ENCODE measurements at places on chromosomes 4 and X.
A peak's percentile ranks its signal among the peaks of the same experiment; 100 is the strongest.

GRCh38 chr4:65865489-65865888 is 195.2 kb upstream of the EPHA5 start:
- DNase-seq = no peak

DNA sequence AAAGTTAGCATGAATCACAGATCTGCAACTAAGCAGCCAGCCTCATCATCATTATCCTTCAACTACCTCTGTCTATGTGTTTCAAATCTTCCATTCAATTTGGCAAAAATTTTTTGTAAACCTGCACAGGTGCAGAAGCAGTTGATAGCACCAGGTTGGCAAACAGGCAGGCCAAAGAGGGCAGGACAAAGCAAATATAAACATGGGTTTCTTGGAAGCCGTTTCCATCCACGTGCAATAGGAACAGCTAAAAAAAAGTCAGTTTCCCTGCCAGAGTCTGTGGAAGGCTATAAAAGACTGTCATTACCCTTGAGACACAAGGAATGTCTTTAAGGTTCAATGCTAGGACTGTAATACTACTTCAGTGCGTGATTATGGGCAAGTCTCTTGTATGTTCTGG is 253.2 kb downstream of the PDHA2 start:
- no peak for DNase-seq

GRCh38 chr4:89708903-89709421 is 128.0 kb downstream of the SNCA start:
- DNase-seq = peak; percentile 1

DNA sequence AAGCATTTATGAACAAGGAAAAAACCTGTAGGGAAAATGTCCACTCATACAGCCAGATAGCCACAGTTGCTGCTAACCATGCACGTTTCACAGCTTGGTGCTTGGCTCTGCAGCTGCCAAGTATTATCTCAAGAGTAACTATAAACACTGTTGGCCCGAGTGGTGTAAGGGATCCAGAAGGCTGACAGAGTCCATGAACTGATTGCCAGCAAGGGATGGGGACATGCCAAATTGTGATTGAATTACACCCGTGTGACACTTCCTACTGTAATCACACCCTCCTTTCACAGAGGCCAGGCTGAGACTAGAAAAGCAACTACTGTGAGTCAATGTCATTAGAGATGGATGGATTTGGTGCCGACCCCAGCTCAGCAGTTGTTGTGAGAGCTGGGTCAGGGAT is 223.9 kb upstream of the ANKRD50 start:
- DNase-seq = no peak

GRCh38 chr4:125704726-125705125 is 390.0 kb downstream of the FAT4 start:
- DNase-seq = no peak

DNA sequence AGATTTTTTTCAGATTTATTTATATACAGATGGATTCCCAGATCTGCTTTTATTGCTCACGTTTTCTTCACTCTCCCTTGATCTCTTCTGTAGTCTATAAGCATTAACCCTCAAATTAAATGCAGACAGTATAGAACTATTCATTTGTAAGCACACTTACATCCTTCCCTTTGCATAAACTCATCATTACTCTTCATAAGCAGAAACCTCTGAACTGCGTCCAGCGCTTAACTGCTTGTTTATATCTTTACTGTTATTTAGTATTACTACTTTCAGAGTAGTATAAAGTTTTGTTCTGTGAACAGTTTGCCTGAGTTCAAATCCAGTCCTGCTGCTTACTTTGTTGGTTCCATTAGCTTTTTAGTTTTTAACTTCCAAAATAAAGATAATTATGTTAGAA is 132.9 kb downstream of the STIM2 start:
- no peak for DNase-seq

GRCh38 chrX:13742397-13743176 is 8.0 kb downstream of the OFD1 start:
- DNase-seq = peak; percentile 12

- no peak for DNase-seq
Measured at GRCh38 chrX:13845721-13846378, 29.0 kb upstream of the GPM6B start.

- DNase-seq = no peak
Measured at GRCh38 chrX:39484159-39485068, 613.3 kb downstream of the BCOR start.

DNA sequence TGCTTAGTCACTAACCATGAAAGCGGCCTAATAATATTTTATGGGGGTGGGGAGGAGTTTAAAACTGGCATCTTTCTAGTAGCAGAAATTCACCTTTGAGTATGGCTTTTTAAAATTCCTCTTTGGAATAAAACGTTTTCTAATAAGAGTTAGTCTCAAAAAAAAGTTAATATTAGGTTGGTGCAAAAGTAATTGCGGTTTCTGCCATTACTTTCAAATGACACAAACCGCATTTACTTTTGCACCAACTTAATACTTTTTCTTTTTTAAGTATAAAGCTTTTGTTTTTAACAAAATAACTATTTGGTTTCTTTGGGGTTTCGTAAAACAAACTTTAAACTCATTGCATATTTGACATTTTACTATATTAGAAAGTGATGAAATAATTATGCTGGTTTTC is 68.4 kb downstream of the FBXO8 start:
- DNase-seq = no peak

DNA sequence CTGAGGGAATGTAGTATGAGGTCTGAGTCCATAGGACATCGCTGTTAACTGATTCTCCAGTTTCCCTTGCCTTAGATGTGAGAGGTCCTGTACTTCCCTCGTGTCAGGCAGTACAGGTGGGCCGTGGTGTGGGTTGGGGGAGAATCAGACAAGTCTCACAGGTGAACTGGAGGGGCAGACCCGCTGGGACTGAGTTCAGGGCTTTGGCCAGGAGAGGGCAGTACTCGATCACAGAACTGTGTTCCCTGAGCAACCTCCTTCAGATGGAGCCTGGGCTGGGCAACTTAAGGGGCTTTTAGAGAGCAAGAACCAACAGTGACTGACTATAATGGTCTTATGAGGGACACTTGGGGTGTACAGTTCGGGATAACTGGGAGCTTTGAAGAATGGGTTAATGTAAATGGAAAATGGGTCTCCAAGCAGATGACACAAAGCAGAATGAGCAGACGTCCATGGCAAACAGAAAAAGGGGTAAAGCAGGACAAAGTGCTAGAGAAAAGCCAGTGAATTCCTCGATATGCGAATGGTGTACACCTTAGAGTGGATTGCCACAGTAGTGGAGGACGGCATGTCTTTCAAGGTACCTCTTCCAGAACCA is 83.6 kb downstream of the CCNG2 start:
- DNase-seq = no peak

DNA sequence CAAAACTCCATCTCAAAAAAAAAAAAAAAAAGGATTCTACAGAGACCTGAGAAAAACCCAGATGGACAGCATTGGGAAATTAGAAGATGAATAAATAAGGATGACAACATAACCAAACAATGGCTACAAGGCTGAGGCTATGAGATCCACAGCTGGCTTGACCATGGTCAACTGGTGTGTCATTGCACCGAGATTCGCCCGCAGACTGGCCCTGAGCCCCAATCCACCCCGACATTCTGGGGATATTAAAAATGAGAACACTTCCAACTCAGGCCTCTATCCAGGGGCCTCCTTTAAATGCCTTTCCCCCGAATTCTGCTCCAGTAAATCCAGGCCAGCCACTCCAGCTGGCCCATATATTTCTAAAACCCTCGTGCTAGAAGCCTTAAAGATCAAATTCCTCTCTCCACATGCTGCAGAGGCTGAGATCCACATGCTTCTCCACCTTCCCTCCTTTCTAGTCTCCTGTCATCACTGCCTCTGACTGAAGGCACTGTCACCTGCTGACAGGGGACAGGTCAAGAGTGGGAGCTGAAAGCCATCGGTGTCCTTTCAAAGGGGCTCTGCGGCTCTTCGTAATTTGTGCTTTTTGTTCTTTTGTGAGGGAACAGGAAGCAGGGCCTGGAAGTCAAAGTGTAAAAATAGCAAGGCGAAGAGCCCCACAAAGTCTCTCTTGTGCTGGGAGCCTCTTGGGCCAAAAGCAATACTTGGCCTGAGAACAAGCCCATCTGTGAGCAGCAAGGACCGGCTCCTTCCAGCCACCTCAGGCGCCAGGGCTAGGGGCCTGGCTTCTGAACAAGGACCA is 203.7 kb downstream of the NSUN7 start:
- DNase-seq = no peak

DNA sequence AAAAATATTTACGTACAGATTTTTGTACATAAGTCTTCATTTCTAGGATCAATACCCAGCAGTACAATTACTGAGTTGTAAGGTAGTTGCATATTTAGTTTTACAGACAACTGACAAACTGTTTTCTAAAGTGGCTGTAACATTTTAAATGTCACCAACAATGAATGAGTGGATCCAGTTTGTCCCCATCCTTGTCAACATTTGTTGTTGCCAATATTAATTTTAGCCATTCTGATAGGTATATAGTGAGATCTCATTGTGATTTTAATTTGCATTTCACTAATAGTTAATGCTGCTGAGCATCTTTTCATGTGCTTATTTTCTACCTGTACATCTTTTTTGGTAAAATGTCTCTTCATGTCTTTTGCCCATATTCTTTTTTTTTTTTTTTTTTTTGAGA is 30.9 kb upstream of the NOCT start:
- DNase-seq = no peak

- DNase-seq = no peak
Measured at GRCh38 chr4:112357453-112357852, 60.3 kb downstream of the ALPK1 start.

GRCh38 chr4:47836641-47837093 is 1.2 kb downstream of the CORIN start:
- peak; percentile 25 for DNase-seq

DNA sequence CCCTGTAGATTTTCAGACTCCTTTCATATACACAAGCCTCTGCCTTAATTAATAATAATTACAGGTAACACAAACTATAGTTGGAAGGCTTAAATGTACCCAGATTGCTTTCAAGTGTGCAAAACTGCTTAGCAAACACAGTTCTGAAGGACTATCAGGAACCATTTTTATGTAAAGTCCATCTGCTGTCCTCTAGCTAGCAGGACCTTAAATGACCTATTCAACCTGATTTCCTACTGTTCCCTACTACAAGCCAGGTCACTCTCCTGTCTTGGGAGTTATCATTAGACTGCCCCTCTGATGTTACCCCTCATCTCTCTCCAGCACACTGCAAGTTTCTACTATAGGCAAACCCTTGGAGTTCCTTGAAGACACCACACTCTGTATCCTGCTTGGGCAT is 157.3 kb downstream of the GBA3 start:
- DNase-seq = no peak

- no peak for DNase-seq
Measured at GRCh38 chrX:9927698-9928482, 39.3 kb upstream of the CLDN34 start.

GRCh38 chrX:13938051-13938828 is 91.5 kb downstream of the GEMIN8 start:
- DNase-seq = no peak

DNA sequence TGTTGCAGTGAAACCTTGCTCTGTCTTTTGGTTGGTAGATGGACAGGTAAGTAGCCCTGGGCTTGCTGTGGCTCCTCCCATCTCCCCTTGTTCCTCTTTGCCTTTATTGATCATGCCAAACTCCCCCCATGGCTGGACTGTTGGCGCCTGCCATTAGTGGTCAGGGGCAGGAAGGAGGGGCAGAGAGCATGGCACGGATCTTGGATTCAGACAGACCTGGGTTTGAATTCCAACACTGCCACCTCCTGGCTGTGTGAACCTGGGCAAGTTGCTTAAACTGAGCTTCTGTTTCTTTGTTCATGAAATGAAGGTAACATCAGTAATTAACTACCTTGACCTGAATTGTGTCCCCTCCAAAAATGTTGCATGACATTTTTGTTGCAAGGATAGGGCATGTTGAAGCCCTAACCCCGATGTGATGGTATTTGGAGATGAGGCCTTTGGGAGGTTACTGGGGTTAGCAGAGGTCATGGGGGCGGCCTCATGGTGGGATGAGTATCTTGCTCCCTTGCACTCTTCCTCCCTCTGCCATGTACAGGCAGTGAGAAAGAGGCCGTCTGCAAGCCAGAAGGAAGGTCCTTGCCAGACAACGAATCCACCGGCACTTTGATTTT is 6.0 kb downstream of the SLC2A9 start:
- no peak for DNase-seq

DNA sequence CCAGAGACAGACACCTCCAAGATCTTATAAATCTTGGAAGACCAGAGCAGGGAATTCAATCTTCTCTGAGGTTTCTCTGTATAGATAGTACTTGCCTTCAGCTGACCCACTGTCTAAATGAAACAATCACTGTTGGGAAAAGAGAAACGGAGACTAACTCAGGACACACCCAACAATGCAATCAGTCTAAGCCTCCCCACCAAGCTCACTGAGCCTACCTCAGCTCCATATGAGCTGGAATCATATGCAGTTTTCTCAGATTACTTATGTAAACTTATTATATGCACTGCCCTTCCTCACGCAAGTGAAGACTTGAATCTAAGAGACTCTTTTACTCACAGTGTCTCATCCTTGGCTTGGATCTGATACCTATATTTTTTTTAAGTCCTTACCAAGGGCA is 110.5 kb downstream of the PCDH19 start:
- no peak for DNase-seq

GRCh38 chrX:105753411-105753810 is 68.9 kb upstream of the NRK start:
- no peak for DNase-seq

GRCh38 chr4:77433418-77433733 is 172.2 kb upstream of the CXCL13 start:
- no peak for DNase-seq

- DNase-seq = no peak
Measured at GRCh38 chr4:25101836-25102235, 58.4 kb downstream of the SEPSECS start.

DNA sequence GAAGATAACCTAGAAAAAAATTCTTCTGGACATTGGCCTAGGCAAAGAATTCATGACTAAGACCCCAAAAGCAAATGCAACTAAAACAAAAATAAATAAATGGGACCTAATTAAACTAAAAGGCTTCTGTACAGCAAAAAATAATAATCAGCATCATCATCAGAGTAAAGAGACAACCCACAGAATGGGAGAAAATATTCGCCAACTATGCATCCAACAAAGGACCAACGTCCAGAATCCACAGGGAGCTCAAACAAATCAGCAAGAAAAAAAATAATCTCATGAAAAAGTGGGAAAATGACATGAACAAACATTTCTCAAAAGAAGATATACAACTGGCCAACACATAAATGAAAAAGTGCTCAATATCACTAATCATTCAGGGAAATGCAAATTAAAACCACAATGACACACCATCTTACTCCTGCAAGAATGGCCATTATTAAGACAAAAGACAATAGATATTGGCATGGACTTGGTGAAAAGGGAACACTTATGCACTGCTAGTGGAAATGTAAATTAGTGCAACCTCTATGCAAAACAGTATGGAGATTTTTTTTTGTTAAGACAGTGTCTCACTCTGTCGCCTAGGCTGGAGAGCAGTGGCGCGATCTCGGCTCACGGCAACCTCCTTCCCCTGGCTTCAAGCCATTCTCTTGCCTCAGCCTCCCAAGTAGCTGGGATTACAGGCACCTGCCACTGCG is 29.9 kb downstream of the ELF2 start:
- DNase-seq = no peak

GRCh38 chr4:150577796-150578195 is 4.2 kb upstream of the MAB21L2 start:
- DNase-seq = no peak
